ENCODE measurements at places on chromosomes 7 and 10. TPM values are rescaled to one million over a fixed set of nuclear protein-coding genes. Genes with fewer than 3 reads are reported as not detected.

- no peak for DNase-seq
Measured at GRCh38 chr10:10054466-10054865, 963.2 kb upstream of the CELF2 start.

- no peak for DNase-seq
Measured at GRCh38 chr10:105986912-105987635, 1177.4 kb downstream of the SORCS1 start.

- DNase-seq: no peak
Measured at GRCh38 chr7:38222481-38223096, 44.5 kb downstream of the STARD3NL start.

DNA sequence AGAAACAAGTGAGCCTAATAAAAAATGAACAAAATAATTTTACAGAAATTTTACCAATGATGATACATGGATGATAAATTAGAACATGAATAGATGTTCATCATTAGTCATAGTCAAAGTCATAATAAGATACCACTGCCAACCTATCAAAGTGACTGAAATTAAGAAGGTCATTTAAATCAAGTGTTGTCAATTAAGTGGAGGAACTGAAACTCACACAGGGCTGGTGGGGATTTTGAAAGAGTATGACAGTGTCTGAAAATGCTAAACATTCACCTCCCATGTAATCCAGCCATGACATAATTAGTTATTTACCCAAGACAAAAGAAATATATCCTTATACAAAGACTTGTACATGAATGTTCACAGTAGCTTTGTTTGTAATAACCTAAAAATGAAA, 57.1 kb upstream of the DYNC1I1 start:
- DNase-seq: no peak

- no peak for DNase-seq
Measured at GRCh38 chr10:132927824-132928223, 14.5 kb downstream of the CFAP46 start.

DNA sequence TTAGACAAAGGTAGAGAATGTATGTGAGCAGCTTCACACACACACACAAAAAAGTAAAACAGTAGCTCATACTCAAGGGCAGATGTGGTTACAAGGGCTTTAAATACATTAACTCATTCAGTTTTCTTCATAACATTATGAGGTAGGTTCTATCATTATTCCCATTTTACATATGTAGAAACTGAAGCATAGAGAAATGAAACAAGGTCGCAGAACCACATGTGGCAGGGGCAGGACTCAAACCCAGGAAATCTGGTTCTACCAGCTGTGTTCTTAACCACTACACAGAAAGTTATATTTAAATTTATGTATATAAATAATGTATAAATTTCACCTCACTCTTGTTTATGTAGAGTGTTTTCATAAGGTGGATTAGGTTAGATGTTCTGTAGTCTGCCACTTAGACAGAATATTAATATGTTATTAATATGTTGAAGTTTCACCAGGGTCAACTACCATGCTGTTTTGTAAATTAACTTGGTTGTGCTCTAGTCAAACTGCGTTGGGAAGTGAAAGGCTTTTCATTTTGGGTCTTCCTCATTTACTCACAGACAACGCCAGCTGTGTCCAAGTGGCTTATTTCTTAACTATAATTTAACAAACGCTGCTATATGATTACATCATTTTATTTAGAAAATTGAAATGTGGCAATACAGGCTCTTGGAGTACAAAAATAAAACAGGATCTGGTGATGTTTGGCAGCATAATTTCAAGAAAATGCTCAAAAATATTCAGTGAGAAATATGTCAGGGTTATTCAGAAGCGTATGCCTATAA, 138.4 kb downstream of the MDFIC start:
- DNase-seq: no peak

GRCh38 chr7:132575982-132576720, at the start of gene PLXNA4:
Gene PLXNA4 (minus strand): TSS chr7:132576470. CDS start chr7:132508693, 67,777 bp downstream.
- no peak for DNase-seq

- no peak for DNase-seq
Measured at GRCh38 chr10:129851941-129852640, 112.0 kb downstream of the EBF3 start.

GRCh38 chr7:133688483-133689239, 435.8 kb downstream of the EXOC4 start:
- DNase-seq: no peak

DNA sequence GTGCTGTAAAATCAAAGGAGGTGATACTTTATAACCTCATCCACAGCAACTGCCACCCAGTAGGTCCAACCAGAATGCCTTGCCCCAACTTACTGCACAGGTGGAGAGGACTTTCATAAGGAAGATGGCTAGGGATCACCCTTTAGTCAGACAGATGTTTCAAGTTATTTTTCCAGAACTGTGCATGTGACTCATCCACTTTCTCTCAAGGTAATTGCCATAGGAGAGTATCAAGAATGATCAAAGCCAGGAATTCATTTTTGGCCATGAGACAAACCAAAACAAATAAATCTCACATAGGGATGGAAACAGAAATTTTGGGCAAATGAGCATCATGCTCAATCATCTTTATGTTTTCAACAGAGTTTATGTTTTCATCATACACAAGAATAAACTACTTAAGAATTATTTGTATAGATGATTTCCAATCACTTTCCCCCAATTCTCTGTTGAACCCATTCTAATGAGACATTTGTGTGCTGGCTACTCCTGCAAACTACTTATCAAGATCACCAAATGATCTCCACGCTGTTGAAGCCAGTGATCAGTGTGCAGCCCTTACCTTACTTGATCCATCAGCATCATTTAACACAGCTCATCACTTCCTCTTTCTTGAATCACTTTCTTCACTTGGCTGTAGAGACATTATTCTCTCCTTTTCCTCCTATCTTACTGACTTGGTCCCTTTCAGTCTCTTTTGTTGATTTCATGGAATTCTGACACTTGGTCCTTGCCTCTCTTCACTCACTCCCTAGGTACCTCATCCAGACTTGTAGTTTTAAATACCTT, 74.0 kb downstream of the SLC16A9 start:
- no peak for DNase-seq

DNA sequence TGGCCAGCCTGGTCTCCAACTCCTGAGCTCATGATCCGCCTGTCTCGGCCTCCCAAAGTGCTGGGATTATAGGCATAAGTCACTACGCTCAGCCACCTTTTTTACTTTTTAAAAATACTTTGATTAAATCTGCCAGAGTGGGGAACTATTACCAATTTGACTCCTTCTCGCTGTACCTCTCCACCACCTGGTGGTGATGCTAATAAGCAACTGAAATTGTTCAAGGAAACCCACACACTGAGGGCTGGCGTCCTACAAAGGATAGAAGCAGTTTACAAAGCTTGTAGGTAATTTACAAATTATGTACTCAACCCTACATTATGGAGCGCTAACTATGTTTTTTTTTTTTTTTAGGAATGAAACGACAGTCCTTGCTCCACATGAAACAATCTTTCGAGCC, 111.1 kb downstream of the CPED1 start:
- no peak for DNase-seq

- DNase-seq: no peak
Measured at GRCh38 chr10:110423650-110424049, 74.1 kb upstream of the DUSP5 start.

DNA sequence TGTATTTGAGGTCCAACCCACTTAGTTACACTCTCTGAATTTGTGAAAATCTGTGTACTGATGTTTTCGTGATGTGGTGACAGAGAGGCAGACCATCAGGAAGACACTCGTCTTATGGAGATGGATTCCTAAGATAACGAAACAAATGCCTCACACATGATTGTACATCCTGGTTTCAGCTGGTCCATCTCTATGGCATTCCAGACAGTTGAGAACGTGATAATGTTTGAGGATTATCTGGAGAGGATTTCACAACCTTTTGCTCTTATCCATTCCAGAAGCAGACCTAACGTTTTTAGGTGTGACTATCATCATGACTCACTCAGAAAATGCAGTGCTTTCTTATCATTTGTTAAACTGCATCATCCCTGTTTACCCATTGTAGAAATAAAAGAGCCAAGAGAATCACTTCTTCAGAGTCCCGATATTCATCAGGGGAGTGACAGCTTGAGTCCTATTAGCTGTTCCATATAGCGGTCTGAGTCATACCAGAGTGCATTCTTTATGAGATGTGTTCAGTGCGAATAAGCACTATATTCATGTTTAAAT, 74.5 kb downstream of the BMPER start:
- DNase-seq: peak; percentile 18

DNA sequence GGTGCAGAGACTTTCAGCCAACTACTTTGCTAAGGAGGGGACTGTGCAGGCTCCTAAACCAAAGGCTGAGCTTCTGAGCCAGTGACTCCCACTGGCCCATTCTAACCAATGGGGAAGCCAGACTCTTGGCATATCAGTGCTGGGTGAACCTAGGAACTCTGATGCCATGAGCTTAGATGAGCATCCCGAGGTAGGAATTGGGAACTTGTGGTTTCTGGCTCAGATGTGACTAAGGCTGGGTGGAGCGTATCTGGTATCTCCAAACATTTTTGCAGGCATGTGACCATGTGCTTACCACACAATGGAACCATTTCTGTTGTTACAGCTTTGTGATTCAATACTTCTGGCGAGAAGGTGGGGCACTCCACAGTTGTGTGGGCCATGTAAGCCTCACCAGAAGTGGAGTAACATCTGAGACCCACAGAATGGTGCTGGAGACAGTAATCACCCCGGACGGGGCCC, 2.5 kb upstream of the AVPI1 start:
- peak; percentile 77 for DNase-seq

DNA sequence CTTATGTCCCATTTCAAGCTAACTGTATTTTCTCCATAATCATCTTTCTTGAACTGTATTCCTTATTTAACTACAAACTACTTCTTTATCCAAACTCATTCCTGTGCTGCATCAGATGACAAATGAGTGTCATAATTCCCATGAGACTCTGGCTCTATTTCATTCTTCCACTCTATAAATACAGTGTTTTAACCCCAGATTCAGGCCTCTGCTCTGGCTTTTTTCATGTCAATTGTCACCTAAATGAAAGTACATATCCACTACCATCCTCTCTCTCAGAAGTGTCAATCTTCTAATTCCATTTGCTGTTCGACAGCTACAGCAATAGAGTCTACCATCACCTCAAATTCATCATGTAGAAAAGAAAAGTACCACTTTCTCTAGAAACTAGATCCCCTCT, 172.7 kb downstream of the CACNA2D1 start:
- no peak for DNase-seq

DNA sequence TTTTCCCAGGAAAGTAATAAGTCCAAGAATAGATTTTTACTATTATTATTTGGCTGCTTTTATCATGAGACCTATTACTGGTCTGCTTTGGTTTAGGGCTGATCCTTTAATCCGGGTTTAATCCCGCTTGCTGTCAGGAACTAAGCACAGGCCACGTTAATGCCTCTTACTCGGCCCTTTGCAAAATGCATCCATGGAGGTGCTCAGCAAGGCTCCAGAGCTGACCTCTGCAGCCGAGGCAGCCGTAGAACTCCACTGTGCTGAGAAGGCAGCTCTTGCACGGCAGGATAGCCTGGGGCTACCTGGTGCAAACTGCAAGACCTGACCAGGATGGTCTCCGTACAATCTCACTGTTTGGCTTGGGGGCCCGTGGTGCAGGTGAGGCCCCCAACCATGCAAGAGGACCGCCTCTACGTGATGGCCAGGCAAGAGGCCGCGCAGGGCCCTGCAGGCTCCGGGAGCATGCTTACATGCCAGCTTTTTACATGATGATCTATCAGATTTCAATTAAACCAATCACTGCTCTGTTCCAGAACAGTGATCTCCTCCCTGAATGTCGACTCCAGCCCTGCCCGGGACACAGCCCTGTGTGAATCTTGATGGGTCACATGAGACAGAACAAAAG, 10.4 kb upstream of the CALML3 start:
- DNase-seq: no peak

DNA sequence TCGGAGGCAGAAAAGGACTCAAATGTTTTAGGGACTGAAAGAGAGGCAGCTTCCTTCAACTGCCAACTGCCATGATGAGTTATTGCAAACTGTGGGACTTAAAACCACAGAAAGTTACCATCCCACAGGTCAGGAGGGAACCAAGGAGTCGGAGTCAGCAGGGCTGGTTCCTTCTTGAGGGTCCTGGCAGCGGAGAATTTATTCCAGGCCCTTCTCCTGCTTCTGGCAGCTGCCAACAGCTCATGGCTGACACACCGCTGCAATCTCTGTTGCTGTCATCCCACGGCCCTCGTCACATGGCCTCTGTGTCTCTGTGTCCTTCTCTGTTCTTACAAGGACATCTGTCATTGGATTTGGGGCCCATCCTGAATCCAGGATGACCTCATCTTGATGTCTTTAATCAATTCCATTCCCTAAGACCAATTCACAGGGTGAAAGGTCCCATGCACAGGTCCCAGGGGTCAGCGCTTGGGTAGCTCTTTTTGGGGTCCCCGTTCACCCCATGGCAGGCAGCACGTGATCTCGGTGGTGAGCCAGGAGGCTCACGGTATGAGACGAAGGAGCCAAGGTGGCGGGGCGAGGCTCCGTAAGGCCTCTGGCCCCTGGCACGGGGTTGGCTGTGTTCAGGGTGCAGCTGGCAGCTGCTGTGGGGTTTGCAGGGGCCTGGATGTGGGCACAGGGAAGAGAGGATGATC, 27.4 kb upstream of the PSMG3 start:
- no peak for DNase-seq

DNA sequence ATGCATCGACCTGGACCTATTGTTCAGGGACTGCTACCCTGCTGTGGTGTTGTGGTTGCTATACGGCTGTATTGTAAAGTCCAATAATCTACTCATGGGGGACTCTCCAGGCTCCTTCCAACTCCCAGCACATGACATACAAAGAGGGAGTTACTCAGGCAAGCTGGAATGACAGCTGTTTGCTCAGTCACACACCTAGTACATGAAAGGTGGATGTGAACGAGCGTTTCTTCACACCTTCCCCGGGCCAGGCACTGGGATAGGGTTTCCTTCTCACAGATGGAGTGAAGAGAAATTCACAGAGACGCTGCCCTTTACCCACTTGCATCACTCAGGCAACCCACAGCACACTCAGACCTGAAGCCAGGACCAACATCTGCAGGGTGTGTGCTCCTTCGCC, 215.7 kb downstream of the TNS3 start:
- DNase-seq: no peak

- DNase-seq: no peak
Measured at GRCh38 chr7:142303650-142304049, 45.8 kb upstream of the PRSS58 start.

- no peak for DNase-seq
Measured at GRCh38 chr7:55509322-55509721, 63.0 kb downstream of the VOPP1 start.

- DNase-seq: no peak
Measured at GRCh38 chr10:74635655-74636054, 190.7 kb upstream of the KAT6B start.

DNA sequence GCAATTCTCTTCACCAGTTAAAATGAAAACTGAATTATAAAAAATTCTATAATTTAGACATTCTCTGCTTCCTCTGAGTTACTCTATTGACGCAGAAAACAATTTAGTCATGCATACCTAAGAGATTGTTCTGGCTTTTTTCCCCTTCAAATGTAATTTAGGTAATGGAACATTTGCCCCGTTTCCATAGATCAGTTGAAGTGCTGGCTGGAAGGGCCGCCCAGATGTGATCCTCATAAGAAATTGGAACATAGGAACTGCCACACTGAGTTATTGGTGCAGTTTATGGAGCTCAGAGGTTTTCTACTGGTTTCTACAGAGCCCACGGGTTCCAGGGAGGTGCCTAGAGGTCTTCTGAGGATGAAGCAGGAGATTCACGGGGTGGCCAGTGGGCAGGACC, 581.7 kb downstream of the SDK1 start:
- DNase-seq: no peak

Gene SRPK2
- total RNA-seq: 56.9 TPM

Gene HOXA1
- total RNA-seq: 0.27 TPM

Gene FEZF1
- total RNA-seq: not detected

Gene ADAM8
- total RNA-seq: 1.5 TPM

Gene CISD1
- total RNA-seq: 56.9 TPM

Gene ARHGAP22
- 23.2 TPM for total RNA-seq

Gene LHFPL3
- not detected for total RNA-seq
